ENCODE measurements at places on chromosomes 4 and X. TPM values are rescaled to one million over a fixed set of nuclear protein-coding genes. Genes with fewer than 3 reads are reported as not detected.
A peak's percentile ranks its signal among the peaks of the same experiment; 100 is the strongest.

DNA sequence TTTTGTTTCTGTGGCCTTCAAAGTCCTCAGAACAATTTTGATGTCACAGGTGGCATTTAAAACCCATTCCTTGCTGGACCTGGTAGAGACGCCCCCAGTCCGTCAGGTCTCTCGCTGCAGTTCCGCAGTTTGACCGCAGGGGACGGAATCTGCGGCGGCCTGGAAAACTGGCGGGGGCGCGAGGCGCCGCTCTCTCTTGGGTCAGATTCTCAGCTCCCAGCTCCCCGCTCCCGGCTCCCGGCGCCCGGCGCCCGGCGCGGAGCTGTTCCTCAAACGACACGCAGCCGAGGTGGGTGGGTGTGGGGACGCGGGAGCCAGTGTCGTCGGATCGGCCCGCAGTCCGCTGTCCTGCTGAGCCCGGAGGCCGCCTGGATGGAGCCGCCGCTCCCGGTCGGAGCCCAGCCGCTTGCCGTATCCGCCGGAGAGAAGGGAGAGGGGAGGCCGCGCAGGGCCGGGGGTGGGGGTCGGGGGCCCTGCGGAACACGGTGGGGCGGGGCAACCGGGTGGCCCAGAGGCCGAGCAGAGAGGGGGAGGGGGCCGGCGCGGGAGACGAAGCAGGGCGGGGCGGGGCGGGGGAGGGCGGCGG, at the start of gene OCRL:
OCRL (plus strand) TSS at position 192 of the 586 bp plus-strand sequence; CDS start at position 373, 181 bp downstream.
- peaks cover 3% of the 10 kb centered on the region for H3K4me1 ChIP-seq
- H3K4me3 ChIP-seq = peak within 1 kb of the TSS; percentile 78
- DNase-seq = peak; percentile 83

GRCh38 chrX:101442085-101442484, 34.1 kb downstream of the HNRNPH2 start:
- no peak overlapping the region for H3K27ac ChIP-seq
- DNase-seq = no peak
- H3K4me3 ChIP-seq = no peak overlapping the region
- peaks cover 2% of the 10 kb centered on the region for H3K4me1 ChIP-seq
- no peaks in the 10 kb centered on the region for H3K27me3 ChIP-seq

GRCh38 chr4:87451537-87451936, 29.2 kb downstream of the NUDT9 start:
- no peak for DNase-seq
- no peak overlapping the region for H3K27ac ChIP-seq
- H3K4me3 ChIP-seq = no peak overlapping the region
- H3K36me3 ChIP-seq = peaks cover 10% of the 10 kb centered on the region
- no peaks in the 10 kb centered on the region for H3K27me3 ChIP-seq

The DDX60 gene
- total RNA-seq = 17.6 TPM

The CLGN gene
- not detected for total RNA-seq
